Lung microvascular endothelial cell (primary cell): ENCODE measurements at places on chromosomes 3 and 15. TPM values are rescaled to one million over a fixed set of nuclear protein-coding genes. Genes with fewer than 3 reads are reported as not detected.

Gene MEGF11
- total RNA-seq, result under 0.01 TPM in 1 of 2 replicates, not detected in the other

Gene CCDC9B
- total RNA-seq, result 8.9 and 11.1 TPM in 2 replicates

- no peak for DNase-seq
Observed at GRCh38 chr3:22933051-22933840, 269.9 kb upstream of the UBE2E2 start.

GRCh38 chr3:171375666-171376595, 84.3 kb downstream of the TNIK start:
- no peak for DNase-seq

Gene MST1
- total RNA-seq, result 1.5 and 2.2 TPM in 2 replicates

Gene UBE2E1
- 98.8 and 106 TPM in 2 replicates for total RNA-seq

GRCh38 chr15:62472616-62473299, 307.7 kb upstream of the C2CD4B start:
- DNase-seq, result no peak

Gene ALDH1A3
- 16.1 and 22.2 TPM in 2 replicates for total RNA-seq

Gene BUB1B
- 3.0 and 10.5 TPM in 2 replicates for total RNA-seq

GRCh38 chr3:158488670-158489069, 82.3 kb upstream of the MLF1 start:
- peak; percentile 10 for DNase-seq

Gene PLA2G4D
- not detected in 2 replicates for total RNA-seq

GRCh38 chr15:85382942-85383341, 2.5 kb downstream of the AKAP13 start:
- no peak for DNase-seq
